BE2C (cell line): ENCODE measurements at places on chromosomes 7 and 10.
A peak's percentile ranks its signal among the peaks of the same experiment; 100 is the strongest.

- no peak for DNase-seq
Measured at GRCh38 chr7:141466151-141466904, 84.9 kb upstream of the AGK start.

DNA sequence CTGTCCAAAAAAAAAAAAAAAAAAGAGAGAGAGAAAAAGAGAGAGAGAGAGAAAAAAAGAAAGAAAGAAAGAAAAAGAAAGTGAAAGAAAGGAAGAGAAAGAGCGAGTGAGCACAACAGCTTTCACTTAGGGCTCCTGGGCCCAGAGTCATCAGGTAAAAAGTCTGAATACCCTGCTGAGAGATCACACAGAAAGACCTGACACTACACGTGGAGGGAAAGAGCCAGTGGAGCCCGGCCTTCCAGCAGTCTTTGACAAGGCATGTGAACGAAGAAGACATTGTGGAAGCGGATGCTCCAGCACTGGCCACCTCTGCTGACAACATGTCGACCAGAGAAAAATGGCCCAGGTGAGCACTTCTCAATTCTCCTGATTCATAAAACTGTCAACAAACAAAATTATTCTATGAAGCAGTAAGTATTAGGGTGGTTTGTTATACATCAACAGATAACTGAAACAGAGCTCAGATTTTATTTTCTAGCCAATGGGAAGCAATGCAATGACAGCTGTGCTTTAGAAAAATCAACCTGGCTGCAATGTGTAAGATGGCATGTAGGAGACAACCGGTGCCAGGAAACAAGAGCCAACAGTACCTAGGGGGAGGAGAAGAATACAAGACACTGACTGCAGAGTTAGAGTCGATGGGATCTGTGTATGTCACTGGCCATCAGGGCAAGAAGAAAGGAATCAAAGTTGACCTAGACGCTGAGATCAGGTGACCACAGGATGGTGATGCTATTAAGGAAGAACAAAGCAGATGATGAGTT is 4.4 kb downstream of the RNF216 start:
- no peak for DNase-seq

GRCh38 chr10:8336629-8337331 is 282.3 kb downstream of the GATA3 start:
- no peak for DNase-seq

DNA sequence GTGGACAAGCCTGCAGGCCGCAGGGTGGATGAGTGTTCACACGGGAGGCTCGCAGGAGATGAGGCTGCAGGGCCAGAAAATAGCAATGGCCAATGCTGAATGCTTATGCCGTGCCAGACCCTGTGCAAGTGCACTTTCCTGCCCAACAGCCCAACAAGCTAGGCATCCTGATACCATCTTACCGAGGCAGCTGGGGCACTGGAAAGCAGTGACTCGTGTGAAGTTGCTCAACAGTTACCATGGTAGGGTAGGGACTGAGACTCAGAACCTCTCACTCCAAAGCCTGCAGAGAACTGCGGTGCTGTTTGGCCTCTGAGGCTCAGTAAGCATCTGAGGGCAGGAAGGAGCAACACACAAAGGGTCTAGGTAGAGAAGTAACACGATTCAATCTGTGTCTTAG is 43.7 kb downstream of the JAZF1 start:
- peak; percentile 73 for DNase-seq

- no peak for DNase-seq
Measured at GRCh38 chr10:95697429-95697828, 3.7 kb upstream of the TCTN3 start.

GRCh38 chr7:28784171-28784902 is 173.8 kb downstream of the TRIL start:
- peak; percentile 30 for DNase-seq

- no peak for DNase-seq
Measured at GRCh38 chr7:107427462-107427861, 42.4 kb upstream of the GPR22 start.

DNA sequence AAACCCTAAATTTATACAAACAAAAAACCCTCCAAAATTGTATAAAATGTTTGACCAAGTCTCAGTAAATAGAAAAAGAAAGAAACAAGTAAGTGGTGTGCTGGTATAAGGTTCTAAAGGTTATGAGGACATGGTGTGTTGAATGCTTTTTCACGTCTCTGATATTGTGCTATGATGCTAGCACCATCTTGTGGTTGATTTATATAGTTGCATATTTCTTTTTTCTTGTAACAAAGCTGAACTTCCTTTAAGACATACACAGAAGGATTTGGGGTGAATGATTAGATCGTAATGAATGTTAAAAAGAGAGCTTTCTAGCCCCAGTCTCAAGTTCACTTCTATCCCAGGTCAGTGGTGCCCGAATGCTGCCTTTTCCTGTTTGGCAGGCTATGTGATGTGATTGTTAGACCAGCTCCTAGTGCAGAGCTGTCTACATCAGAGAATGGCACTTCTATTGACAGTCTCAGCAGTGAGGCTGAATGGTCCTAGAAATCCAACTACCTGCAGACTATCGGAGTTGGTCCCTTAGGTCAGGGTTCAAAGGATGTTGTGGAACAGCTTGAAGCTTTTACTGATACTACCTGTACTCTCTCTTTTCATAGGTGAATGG is 25.0 kb downstream of the VTI1A start:
- no peak for DNase-seq

- DNase-seq: no peak
Measured at GRCh38 chr7:128236924-128237586, 4.0 kb upstream of the LEP start.

DNA sequence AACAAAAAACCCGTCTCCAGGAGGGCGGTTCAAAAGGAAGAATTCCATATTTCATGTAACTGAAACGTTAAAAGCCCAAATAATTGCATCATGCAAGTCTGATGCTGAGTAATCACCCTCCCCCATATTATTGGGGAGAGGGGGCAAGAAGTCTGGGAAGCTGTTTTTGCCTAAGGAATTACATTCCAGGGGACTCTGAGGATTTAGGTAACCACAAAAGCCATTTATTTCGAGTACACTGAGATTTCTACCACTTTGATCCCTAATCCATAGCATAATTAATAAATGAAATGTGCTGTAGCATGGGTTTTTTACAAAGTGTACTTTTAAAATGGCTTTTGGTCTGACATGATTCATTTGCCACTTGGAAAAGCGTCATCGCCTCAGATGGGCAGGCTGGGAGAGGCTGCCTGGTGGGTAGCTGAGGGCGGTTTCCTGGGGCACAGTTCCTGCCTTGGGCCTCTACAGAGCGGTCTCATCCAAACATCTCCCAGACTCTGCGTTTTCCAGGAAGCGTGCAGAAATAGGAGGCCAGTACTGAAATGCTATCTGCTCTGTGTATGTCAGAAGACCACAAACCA is 106.5 kb downstream of the TCF7L2 start:
- DNase-seq: no peak

GRCh38 chr10:96692427-96692826 is 27.9 kb downstream of the PIK3AP1 start:
- DNase-seq: no peak

- DNase-seq: no peak
Measured at GRCh38 chr7:36792421-36792820, 68.1 kb upstream of the AOAH start.

DNA sequence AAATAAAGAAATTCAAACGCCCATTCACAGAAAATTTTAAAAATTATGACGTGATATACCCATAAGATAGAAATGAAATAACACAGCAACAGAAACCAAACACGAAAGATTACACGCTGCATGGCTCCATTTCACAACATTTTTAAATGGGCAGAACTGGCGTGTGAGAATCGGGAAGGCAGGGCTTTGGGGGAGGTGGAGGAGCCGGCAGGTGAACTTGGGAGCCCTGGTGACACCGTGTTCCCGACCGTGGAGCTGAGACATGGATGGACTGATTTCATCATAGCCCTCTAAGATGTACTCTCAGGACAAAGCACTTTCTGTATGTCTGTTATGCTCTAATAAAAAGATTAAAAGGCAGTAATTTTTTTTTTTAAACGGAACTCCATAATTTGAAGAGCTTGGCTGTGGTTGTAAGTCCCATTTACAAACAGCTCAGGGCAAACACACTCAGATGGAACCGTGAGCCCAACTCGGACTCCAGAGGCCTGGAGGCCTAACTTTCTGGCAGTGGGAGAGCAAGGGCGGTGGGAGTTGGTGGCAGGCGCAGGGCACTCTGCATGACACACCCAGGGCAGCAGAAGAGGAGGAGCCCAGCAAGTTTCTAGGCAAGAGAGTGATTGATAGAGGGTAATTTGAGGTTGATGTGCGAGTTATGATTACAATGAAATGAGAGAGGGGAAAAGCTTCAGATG is 203.4 kb downstream of the MAD1L1 start:
- DNase-seq: peak; percentile 1

- no peak for DNase-seq
Measured at GRCh38 chr7:40105879-40106473, 28.4 kb downstream of the MPLKIP start.

DNA sequence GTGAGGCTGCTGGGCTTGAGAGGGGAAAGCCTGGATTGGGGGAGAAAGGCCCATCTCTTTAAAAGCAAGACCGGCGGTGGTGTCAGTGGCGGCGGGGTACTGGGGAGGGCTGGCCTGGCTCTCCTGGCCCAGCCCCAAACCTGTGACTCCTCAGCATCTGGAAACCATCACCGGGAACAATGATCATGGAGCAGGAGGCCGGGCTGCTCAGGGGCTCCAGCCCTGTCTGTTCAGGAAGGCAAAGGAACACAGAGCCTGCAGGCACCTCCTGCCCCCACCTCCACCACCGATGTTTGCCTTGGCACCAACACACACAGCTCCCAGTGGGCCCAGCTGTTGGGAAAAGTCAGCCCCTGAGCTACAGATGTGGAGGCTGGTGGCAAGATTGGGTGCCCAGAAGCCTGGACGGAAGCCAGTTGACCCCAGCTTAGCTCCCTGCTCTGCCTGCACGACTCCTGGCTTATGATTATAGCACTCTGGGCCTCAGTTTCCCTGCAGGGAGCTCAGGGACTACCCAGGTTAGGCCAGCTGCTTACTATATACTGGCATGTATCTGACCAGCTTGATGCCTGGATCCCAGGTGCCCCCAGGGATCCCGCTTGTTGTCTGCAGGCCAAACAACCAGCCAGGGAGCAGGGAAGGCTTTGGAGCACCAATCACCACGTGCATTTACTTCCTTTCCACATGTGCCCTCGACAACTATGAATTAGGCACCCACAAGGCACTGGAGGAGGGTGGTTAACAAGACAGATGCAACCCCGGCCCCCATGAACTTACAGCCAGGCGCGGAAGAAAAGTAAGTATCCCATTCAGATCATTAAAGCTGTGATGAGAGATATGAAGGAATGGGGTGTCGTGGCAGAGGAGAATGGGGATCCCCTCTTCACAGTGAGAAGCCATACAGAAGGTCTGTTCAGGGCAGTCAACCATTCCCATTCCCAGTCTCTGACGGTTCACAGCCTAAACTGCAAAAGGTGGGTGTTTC is 37.3 kb downstream of the ZCCHC24 start:
- peak; percentile 72 for DNase-seq

DNA sequence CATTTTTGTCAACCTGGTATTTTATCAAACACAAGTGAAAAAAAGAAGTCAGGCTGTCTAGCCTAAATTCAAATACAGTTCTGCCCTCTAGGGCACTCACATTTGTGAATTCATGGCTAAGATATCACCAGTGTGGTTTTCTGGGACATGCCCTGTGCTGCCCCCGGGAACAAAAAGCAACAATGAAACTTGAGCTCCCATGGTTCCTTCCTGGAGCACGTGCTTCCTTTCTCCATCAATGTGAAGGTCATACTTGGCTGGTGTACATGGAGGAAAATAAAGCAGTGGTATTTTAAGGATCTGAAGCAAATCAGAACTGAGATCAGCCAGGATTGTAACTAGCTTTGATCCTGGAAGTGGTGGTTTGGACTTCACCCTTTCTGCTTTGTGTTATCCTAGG is 128.9 kb upstream of the FRMD4A start:
- no peak for DNase-seq

DNA sequence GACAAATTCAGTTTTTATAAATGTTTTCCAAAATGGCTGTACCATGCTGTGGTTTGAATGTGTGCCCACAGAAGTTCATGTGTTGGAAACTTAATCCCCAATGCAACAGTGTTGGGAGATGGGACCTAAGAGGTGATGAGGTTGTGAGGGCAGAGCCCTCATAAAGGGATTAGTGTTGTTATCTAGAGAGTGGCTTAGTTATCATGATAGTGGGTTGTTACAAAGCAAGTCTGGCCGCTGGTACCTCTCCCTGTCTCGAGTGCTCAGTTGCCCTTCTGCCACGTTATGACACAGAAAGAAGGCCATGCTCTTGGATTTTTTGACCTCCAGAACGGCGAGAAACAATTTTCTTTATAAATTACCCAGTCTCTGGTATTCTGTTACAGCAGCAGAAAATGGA is 119.0 kb downstream of the BTAF1 start:
- no peak for DNase-seq
